Epithelial cell of umbilical artery (primary cell): ENCODE measurements at places on chromosomes 2 and 18. TPM values are rescaled to one million over a fixed set of nuclear protein-coding genes. Genes with fewer than 3 reads are reported as not detected.

LYPD6B gene
- total RNA-seq: not detected in 2 replicates

PCARE gene
- total RNA-seq: not detected in 2 replicates

GRHL1 gene
- 1.1 and 1.3 TPM in 2 replicates for total RNA-seq

PLB1 gene
- total RNA-seq: 0.30 and 0.65 TPM in 2 replicates

MC4R gene
- total RNA-seq: not detected in 2 replicates

MRO gene
- total RNA-seq: not detected in 2 replicates

RRM2 gene
- total RNA-seq: 56.2 and 63.5 TPM in 2 replicates

MGAT4A gene
- total RNA-seq: 84.5 and 86.7 TPM in 2 replicates

UGT1A5 gene
- total RNA-seq: not detected in 2 replicates

ITPRID2 gene
- total RNA-seq: 236 and 259 TPM in 2 replicates

CGREF1 gene
- total RNA-seq: 3.6 and 4.7 TPM in 2 replicates

RAB6C gene
- not detected in 2 replicates for total RNA-seq

CYRIA gene
- total RNA-seq: 26.3 and 29.2 TPM in 2 replicates

RETSAT gene
- 43.6 and 54.6 TPM in 2 replicates for total RNA-seq

KYNU gene
- total RNA-seq: 0.32 and 1.2 TPM in 2 replicates

CCDC148 gene
- under 0.01 TPM in 1 of 2 replicates, not detected in the other for total RNA-seq

SLC25A52 gene
- not detected in 2 replicates for total RNA-seq

HOXD13 gene
- under 0.01 TPM in 1 of 2 replicates, not detected in the other for total RNA-seq

METTL4 gene
- 7.8 and 11.2 TPM in 2 replicates for total RNA-seq

AQP4 gene
- total RNA-seq: not detected in 2 replicates

ALPP gene
- total RNA-seq: not detected in 2 replicates

DQX1 gene
- not detected in 2 replicates for total RNA-seq

ICA1L gene
- total RNA-seq: 1.6 and 3.2 TPM in 2 replicates

MAPK4 gene
- not detected in 2 replicates for total RNA-seq

KCNG2 gene
- total RNA-seq: not detected in 2 replicates

CRYGC gene
- not detected in 2 replicates for total RNA-seq

FASTKD1 gene
- 23.4 and 35.9 TPM in 2 replicates for total RNA-seq

TDRD15 gene
- total RNA-seq: under 0.01 TPM in 1 of 2 replicates, not detected in the other

CCDC102B gene
- total RNA-seq: 3.0 and 9.1 TPM in 2 replicates

METAP1D gene
- 3.9 and 4.4 TPM in 2 replicates for total RNA-seq

TRIM43 gene
- not detected in 2 replicates for total RNA-seq

SERPINE2 gene
- 12.7 and 15.8 TPM in 2 replicates for total RNA-seq

SCN9A gene
- total RNA-seq: 1.9 and 2.6 TPM in 2 replicates

EVA1A gene
- total RNA-seq: 138 and 184 TPM in 2 replicates

IL1A gene
- 0.97 and 2.9 TPM in 2 replicates for total RNA-seq

TWIST2 gene
- total RNA-seq: 0.65 and 0.91 TPM in 2 replicates

SERPINB7 gene
- under 0.01 and 0.30 TPM in 2 replicates for total RNA-seq

DPP10 gene
- total RNA-seq: not detected in 2 replicates

PAX8 gene
- total RNA-seq: under 0.01 TPM in 1 of 2 replicates, not detected in the other

DSG3 gene
- total RNA-seq: not detected in 2 replicates

SCN3A gene
- total RNA-seq: under 0.01 TPM in 2 replicates
